CD4-positive, alpha-beta T cell treated with Interleukin-6 for 4 hours (primary cell): ENCODE measurements at places on chromosomes 7 and 10.

DNA sequence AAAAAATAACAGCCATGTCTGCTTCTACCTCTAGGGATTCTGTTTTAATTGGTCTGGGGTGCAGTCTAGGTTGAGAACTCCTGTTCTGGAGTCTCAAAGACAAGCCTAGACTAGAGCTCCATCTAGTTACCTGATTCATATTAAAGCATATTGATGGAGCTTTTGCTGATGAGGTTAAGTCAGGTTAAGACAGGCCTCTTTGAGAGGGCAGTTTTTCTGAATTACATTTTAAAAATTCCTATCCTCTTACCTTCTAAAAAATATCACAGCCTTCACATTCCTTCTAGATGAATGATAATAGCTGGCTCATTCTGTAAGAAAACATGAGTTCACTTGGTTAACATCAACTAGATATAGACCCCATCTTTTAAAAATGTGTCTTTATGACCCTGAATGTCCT is 28.9 kb downstream of the MGAM start:
- no peak for DNase-seq

- no peak for DNase-seq
Observed at GRCh38 chr7:2896131-2896530, 52.0 kb upstream of the GNA12 start.

- DNase-seq: no peak
Observed at GRCh38 chr7:24831240-24831639, 74.0 kb upstream of the GSDME start.

GRCh38 chr7:115340828-115341227 is 418.9 kb downstream of the MDFIC start:
- no peak for DNase-seq

DNA sequence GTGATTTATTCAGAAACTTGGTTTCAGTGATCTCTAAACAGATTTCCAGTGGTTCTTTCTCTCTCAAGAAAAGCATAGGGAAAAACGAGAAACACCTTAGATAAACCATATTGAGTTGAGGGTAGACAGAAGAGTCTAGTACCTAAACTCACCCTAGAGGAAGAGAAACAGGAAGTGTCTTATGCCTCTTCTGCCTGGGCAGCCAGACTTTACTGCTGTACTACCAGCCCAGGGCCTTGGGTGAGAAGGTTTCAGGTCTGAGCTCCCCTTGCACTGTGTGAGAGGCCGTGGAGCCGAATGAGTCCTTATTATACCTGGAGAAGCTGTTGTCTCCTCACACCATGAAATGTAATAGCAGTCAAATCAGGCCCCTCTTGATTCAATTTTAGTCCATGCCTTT is 18.2 kb downstream of the HIF1AN start:
- DNase-seq: no peak

GRCh38 chr7:69657331-69657730 is 59.1 kb downstream of the AUTS2 start:
- DNase-seq: no peak

DNA sequence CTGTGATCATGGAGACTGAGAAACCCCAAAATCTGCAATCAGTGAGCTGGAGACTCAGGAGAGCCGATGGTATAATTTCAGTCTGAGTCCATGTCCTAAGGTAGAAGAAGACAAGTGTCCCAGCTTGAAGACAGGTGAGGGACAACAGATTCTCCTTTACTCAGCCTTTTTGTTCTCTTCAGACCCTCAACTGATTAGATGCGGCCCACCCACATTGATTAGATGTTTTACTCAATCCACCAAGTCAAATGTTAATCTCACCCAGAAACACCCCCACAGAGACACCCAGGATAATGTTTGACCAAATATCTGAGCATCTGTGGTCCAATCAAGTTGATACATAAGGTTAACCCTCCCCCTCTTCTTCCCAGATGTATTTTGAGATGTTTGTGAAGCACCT is 131.2 kb downstream of the PFKFB3 start:
- DNase-seq: no peak

DNA sequence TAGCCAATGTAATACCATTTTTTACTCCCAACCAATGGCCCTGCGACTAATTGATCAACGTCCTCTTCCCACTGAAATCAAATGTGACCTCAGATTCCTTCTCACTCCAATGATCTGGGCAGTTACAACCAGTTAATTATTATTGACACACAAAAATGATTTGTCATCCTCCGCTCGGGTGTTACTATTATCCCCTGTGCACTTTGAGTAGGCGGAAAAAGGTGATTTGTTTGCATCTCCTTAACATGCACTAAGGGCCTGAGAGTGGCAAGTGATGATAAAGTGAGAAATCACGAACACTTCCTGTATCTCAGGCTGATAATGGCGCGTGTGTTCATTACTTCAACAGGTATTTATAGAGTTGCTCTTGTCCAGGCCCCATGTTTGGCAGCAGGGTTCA is 40.9 kb upstream of the PNLIP start:
- no peak for DNase-seq

GRCh38 chr7:18081617-18082016 is 54.0 kb upstream of the PRPS1L1 start:
- DNase-seq: no peak

DNA sequence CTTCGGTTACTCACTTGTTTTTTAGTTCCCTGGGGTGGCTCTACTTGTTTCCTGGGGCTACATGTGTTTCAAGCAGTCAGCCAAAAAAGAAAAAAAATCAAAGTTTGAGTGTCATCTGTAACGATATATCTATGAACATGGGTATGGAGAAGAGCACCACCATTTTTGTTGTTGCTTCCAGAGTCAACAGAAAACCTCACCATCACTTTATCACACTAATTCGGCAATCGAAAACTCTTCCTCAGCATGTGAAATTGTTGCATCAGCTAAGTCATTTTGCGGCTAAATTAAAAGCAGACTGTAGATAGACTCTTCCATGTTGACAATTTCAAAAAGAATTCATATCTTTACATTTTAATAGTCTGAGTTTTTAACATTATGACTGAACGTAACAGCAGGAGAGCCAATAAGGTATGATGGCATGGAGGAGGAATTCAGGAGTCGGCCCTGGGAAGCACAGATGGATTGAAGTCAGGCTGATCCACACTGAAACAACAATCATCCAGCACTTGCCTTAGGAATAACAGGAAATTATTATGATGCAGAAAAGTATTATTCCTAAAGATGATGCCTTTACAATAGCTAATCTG is 455.7 kb upstream of the KLF6 start:
- DNase-seq: no peak

- no peak for DNase-seq
Observed at GRCh38 chr10:116587878-116588591, 2.7 kb upstream of the PNLIPRP1 start.

DNA sequence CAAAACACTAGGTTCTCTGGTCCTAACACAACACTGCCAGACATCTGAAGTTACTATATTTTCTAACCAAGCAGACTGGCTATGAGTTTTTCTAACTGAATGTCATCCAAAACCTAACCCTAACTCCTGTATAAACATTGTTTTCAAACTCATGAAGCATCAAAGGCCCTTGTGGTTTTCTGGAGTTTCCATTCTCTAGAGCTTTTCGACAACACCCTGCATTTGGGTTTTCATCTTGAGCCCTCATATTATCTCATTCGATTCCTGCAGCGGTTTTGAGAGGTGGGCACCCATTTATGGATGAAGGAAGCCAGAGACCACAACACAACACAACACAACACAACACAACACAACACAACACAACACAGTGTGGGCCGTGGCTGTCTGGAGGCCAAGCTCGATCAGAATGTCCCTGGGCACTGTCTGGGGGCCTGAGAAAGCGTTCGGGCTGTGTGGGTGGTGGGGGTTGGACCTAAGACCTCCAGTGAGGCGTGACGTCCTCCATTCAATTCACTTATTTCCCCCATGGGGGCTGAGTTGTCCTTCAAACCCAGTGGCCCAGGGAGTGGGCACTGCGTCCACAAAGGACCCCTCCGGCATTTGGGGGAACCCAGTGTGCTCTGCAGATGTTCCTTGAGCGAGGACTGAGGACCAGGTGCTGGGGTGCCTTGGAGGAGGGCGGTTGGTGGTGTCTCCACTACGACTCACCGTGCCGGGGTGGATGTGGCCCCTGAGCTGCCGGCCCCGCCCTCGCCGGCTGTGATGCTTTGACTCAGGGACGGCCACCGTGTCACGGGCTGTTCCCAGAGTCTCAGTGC is 490.4 kb downstream of the DNAJB6 start:
- peak; percentile 32 for DNase-seq

DNA sequence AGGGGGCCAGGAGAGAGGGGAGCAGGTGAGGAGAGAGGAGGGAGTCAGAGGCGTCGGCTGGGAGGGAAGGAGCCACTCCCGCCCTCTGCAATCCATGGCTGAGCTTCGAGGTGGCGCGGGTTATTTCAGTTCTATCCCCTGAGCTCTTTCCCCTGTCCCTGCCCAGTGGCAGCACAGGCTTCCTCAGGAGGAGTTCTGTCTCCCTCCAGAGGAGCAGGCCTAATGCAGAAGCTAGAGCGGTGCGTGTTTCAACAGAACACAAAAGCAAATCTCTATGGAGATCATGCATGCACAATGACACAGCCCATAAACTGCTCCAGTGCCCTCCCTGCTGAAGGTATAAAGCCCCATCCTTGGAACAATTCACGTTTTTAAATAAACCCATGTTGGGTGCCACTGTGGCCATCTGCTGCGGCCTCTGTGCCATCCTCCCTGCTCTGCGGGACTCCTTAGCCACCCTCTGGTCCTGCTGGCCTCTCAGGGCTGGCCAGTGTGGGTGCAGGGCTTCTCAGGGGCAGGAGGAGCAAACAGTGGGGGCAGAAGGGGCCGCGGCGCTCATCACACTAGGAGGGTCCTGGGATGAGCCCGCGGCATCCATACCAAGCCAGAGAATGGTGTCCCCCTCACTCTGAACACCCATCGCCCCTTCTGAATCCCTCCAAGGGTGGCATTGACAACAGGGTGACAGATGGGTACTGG is 192.6 kb upstream of the LYZL2 start:
- DNase-seq: no peak

DNA sequence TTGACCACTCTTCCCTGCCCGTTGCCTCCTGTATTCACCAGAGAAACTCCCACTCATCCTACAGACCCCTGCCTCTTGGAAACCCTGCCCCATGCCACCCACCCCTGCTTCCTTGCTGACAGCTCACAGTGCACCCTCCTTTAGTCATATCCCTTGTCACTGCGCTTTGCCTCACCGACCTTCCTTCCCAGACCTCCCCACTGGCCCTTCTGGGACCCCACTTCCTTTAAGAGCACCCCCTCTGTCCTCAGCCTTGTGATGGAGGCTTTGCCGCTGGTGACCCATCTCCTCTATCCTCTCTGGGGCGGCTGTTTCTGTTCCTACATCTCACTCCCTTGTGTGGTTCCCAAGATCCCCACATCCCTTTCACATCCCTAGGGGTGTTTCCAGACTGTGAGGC is 92.8 kb upstream of the ZMIZ1 start:
- DNase-seq: no peak

- DNase-seq: no peak
Observed at GRCh38 chr10:132345345-132345744, 13.4 kb downstream of the LRRC27 start.

DNA sequence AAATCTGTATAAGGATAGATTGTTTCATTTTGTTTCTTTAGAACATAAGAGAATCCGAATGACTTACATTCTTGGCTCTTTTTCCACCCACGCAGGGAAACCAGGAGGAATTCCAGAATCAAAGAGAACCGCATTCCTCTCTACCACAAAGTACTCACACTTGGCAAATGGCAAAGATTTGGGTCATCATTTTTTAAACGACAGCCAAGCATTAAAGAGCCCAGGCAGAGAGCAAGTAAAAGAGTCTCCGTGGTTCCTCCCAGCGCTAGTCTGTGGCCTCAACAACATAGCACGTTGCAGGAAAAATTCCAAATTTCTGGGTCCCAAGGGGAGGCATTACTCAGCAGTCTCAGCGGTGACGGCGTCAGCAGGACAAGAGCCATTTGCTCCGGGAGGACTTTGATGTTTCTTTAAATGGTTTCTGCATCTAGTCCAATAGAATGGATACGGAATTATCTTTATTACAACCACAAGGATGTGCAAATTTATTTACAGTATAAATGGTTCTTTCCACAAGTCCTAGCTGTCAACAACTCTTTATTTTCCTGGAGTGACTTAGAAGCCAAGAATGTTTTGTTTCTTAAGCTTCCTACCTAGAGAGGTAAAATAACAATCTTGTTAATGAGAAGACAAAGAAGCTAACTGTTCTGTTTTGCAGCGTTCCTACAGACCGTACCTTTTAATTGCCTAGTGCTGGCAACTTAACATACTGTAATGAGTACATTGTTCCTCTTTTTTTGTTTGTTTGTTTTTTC is 232.5 kb downstream of the SKIDA1 start:
- no peak for DNase-seq

GRCh38 chr7:46285878-46286277 is 364.8 kb upstream of the IGFBP3 start:
- DNase-seq: no peak

DNA sequence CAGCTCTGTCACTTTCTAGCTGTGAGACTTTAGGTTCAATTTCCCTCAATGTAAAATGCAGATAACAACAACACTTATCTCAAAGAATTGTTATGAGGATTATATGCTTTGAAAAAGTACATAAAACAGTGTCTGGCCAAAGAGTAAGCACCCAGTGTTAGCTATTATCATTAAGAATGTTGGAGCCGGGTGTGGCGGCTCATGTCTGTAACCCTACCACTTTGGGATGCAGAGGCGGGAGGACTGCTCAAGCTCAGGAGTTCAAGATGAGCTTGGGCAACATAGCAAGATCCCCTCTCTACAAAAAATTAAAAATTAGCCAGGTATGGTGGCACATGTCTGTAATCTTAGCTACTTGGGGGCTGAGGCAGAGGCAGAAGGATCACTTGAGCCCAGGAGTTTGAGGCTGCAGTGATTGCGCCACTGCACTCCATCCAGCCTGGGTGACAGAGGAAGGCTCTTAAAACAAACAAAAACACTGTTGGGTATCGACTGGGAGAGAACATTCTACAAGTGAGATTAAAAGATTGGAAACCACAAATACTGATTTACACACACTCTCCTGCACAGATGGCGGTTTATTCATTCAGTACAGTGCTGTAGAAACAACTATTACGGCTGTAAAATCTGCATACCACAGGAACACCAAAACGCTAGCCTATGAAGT is 107.3 kb downstream of the PROSER2 start:
- DNase-seq: no peak

- DNase-seq: no peak
Observed at GRCh38 chr7:150421831-150422230, 28.6 kb upstream of the GIMAP8 start.

DNA sequence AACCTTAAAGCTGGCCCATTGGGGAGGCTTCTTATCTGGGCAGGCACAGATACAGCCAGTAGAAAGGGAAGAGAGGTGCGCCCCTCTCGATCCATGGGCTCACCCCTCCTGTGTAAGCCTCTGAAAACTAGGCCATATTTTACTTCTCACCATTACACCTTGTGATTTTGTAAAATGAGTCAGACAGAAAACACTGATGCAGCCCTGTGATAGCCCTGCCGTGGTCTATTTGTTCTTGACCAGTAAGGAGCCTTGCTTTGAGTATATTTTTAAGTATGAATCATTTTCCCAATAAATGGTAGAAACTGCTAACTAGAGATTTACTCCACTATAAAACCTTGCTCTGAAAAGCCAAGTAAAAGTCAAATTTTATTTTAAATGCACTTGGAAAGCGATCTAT is 329.8 kb upstream of the MBL2 start:
- DNase-seq: no peak

GRCh38 chr7:117587931-117588330 is 108.1 kb downstream of the CFTR start:
- DNase-seq: no peak
